ENCODE measurements at places on chromosomes 13 and 19. TPM values are rescaled to one million over a fixed set of nuclear protein-coding genes. Genes with fewer than 3 reads are reported as not detected.

KRTDAP gene
- not detected for total RNA-seq

DNA sequence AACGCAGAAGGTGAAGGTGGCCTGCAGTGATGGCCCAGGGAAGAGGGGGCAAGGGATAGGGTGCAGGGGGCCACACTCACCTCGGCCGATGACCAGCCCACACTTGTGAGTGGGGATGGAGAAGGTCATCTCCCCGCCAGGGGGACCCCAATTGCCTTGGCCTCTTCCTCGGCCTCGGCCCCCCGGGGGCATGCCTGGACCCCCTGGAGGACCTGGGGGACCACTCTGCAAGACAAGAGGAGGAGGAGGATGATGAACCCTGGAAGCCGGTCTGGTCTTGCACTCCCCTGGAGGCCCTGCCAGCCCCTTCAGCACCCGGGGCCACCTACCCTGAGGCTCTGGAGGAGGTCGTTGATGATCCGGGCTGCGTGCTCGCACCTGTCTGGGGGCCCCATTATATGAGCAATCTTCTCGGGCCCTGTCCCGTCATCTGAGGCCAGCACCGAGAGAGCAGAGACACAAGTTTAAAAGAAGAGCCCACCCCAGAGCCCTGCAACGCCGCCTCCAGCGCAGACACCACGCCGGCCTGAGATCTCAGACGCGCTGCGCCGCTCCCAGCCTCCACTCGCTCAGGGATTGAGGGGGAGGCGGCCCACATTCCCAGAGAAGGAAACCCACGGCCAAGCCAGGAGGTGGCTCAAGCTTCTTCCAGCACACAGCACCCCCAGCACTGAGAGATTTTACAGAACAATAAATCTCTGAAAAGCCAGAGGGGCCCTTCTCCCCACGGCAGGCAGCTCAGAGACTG lies 7.8 kb downstream of the KHSRP start:
- DNase-seq = no peak

GRCh38 chr19:33064792-33065550 lies at the start of gene RHPN2:
RHPN2 (minus strand) TSS chr19:33064888; CDS start chr19:33064852, 36 bp downstream.
- no peak for DNase-seq

ING1 gene
- total RNA-seq = 26.3 TPM

DNA sequence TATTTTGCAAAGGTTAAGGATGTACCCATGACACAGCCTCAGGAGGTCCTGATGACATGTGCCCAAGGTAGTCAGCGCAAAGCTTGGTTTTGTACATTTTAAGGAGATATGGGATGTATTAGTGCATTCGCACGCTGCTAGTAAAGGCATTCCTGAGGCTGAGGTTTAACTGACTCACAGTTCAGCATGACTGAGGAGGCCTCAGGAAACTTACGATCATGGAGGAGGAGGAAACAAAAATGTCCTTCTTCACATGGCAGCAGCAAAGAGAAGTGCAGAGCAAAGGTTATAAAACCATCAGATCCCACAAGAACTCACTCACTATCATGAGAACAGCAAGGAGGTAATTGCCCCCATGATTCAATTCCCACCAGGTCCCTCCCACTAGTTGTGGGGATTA lies 1017.4 kb downstream of the EFNB2 start:
- DNase-seq = no peak

GRCh38 chr13:97279913-97280312 lies 57.8 kb downstream of the MBNL2 start:
- no peak for DNase-seq

FFAR1 gene
- total RNA-seq = not detected

GRCh38 chr13:104616990-104617389 lies 1550.8 kb upstream of the SLC10A2 start:
- DNase-seq = no peak

- DNase-seq = no peak
These were observed at the start of gene GPR18 for GRCh38 chr13:99258210-99258860. GPR18 (minus strand) TSS chr13:99258379; CDS start chr13:99255872, 2,507 bp downstream.

DNA sequence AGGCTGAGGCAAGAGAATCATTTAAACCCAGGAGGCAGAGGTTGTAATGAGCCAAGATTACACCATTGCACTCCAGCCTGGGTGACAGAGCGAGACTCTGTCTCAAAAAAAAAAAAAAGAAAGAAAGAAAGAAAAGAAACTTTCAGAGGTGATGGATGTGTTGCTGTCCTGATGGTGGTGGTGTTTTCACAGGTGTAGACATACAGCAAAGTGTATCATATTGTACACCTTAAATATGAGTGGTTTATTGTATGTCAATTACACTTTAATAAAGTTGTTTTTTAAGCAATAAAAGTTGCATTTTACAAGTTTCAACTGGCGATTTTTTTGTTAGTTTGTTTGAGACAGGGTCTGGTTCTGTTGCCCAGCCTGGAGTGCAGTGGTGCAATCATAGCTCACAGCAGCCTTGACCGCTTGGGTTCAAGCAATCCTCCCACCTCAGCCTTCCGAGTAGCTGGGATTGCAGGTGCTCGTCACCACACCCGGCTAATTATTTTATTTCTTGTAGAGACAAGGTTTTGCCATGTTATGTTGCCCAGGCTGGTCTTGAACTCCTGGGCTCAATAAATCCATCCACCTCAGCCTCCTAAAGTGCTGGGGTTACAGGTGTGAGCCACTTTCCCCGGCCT lies 13.5 kb upstream of the INSR start:
- no peak for DNase-seq

GRCh38 chr13:114272977-114273376 lies 8.4 kb upstream of the UPF3A start:
- DNase-seq = no peak

DNA sequence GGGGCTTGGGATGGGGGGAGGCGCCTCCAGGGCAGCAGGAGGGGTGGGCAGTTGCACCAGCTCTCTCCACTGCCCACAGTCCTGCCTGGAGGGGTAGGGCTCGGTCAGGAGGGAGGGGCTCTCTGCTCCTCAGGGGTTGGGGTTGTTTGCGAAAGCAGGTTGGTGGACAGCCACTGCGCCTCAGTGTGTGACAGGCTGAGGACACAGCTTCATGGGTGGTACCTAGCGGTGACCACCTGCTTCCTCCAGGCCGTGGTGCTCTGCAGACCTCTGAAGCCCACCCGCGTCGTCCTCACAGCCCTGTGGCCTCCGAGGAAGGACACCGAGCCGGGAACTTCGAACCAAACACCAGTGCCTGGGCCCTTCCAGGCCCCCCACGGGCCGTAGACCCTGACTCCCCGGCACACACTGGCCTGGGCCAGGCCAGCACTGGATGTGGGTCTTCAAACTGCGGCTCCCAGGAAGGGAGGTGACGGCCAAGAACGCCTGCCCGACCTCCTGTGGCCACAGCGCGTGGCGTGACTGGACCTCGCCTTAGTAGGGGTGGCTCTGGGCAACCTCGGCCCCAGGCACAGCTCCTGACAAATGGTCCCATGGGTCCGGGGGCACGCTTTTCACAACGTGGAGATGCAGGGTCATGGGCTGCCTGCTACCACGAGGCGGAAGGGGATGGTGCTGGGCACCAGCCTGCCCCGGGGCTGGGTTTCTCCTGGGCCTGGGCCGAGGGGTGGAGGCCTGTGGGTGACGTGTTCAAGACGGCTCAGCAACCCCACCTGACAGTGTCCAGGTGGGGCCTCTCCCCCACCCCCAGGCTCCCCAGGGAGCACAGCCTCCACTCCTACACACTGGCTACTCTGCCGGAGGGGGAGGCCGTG lies 173.2 kb downstream of the KDM4B start:
- no peak for DNase-seq

SWSAP1 gene
- total RNA-seq = 1.5 TPM

PLIN5 gene
- total RNA-seq = 4.0 TPM
